Stimulated activated CD4-positive, alpha-beta T cell treated with anti-CD3 and anti-CD28 coated beads, Interleukin-15, amount 100 ng/mL, for 1 hour (primary cell): ENCODE measurements at places on chromosomes 2 and 18.

- no peak for DNase-seq
Measured at GRCh38 chr2:233817995-233818638, 36.2 kb downstream of the HJURP start.

DNA sequence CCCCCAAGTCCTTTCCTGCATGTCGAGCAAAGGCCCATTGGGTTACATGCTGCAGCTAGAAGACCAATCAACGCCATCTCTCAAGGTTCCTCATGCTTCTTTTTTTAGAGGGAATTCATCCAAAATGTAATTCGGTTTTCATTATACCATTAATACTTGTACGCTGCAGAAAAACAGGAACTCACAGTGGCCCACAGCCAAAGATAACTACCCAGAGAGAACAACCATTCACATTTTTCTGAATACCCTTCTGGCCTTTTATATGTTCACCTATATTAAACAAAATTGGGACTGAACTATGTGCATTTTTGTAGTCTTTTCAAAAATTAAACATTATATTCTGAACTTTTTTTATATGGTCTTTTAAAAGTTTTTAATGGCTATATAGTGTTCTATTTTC, 25.8 kb downstream of the FARP2 start:
- no peak for DNase-seq

GRCh38 chr18:45326505-45326904, 288.8 kb upstream of the SLC14A2 start:
- DNase-seq, result no peak

DNA sequence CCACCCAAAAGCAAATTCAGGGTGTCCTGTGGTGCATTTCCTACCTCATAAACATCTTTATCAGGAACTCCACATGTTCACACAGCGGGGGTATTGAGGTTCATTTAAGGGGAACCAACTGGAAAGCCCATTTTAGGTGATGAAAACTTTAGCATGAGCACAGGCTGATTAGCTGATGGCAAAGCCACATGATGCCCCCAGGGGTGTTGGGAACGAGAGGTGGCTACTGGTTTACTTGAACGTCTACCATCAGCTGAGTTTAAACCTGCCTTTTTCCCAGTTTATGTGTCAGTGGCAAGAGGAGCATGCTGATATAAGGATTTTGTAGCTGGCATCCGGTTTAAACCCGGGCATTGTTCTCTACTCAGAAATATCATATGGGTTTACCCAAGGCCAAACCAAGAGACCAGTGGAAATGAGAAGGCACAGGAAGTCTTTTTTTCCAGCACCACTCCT, 54.5 kb upstream of the UPP2 start:
- no peak for DNase-seq

DNA sequence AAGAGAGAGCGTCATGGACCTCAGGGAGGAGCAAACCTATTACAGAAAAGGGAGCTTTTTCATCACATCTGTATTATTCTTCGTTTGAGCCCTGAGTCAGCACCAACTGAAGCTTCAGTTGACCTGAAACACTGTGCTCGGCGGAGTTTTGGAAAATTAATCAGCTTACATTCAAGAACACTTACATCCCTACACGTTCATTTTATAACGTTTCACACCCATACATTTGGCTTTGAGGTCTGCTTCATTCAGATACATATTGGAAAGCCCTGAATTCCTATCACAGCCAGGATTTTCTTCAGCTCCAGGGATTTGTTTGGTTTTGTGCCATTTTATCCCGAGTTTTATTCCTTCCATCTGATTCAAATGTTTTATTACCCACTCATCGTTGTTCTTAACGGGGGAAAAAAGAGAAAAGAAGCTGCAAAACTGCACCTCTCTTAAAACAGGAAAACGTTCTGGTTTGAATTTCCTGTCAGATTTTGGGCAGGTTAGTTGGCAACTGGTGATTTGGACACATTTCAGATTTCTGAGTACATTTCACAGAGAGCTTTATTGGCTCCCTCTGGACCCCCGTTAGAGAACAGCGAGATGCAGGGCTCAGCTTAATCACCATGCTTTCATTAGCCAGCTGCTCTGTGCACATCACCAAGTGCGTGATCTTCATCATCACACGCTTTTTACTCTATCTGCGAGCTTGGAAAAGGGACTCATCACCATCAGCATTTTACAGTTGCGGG, 88.8 kb downstream of the CDC42EP3 start:
- no peak for DNase-seq

DNA sequence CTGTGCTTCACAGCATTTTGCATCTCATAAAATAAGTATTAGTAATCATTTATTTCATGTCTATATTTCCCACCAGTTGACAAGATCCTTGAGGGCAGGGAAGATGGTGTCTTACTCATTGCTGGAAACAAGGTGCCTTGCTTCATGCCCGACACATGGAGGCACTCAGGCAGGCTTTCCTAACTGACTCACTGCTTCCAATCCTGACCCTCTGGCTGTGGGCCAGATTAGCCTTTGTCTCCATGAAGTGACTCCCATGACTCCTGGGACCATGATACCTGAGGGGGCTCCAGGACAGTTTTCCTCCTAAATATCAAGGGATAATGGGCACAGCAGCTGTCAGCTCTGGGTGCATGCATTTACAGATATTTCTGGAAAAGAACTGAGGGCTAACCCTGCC, 275.1 kb downstream of the AGPS start:
- DNase-seq, result no peak

- DNase-seq, result no peak
Measured at GRCh38 chr18:75141166-75141565, 67.8 kb downstream of the PTGR3 start.

GRCh38 chr2:164706522-164706921, 85.2 kb upstream of the GRB14 start:
- DNase-seq, result no peak

DNA sequence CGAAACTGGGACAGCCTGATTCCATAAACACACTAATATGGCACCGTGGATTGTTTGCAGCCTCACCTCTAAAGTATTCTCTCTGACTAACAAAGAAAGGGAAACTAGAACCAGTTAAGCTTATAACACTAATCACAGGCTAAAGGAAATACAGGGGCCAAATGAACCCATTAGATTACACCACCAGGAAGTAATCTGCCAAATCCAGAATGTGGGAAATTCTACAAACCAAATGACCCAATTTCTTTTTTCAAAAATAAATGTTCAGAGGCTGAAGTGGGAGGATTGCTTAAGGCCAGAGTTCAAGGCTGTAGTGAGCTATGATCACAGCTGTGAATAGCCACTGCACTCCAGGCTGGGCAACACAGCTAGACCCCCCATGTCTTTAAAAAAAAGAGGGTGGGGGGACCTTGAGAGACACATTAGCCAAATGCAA, 1.5 kb upstream of the MPPE1 start:
- no peak for DNase-seq

- DNase-seq, result no peak
Measured at GRCh38 chr2:168565512-168565911, 109.4 kb downstream of the CERS6 start.

DNA sequence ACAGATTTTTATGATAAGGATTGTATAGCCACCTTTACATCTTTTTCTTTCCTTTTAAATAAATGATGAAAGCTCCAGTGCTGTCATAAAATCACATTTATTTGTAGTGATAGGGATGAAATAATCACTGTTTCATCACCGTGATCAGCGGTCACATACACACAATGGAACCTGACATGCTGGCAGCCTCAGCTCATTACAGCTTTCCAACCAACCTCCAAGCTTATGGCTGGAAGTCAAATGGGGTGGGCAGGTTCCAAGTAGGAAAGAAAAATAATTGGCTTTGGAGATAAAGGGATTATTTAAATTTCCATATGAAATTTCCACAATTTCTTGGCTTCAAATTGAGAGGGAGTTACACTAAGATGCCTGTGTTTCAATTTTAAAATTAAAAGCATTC, 251.3 kb downstream of the PLCL1 start:
- DNase-seq, result no peak

DNA sequence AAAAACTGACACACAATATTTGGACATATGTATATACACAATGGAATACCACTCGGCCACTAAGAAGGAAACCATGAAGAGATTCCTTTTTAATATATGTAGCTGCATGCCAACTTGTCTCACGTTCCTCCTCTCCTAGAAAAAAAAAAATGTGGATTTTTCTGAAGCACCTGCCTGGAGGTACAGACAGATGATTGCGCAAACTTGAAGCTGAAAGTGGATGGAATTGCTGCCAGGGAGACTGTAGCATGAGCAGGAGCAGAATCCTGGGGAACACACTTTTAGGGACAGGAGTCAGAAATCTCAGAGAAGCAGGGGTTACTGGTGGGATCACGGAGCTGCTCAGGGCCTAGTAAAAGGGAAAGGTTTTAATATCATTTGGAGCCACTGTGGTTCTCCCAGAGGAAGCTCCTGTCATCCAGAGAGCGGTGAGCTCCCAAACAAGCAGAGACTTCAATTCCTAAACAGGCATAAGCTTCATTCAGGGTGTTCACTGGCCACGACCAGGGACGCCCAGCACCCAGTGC, 640 bp upstream of the SPR start:
- no peak for DNase-seq

DNA sequence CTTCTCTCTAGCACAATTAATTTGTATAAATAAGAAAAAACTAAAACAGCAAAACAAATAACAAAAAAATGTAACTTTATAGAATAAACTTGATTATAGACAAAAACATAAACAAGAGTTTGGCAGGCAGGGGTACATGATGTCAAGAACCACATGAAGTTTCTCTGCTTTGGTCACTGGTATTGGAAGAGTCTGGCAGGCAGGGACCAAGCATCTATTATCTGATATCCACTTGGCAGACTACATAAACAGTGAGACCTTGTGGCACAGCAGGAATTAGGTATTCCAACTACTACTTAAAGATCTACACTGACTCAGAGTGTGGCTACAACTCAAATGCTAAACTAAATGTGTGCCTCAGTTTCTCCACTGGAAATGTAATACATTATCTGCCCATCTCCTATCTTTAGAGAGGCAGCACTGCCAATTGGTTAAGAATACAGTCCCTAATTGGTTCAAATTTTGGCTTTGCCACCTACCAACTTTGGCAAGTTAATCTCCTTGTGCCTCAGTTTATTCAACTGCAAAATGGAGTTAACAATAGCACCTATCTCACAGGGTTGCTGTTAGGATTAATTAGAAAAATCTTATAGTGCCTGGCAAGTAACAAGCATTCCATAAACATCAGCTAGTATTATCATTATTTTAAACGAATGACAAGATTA, 2.7 kb downstream of the MAP4K3 start:
- DNase-seq, result no peak

DNA sequence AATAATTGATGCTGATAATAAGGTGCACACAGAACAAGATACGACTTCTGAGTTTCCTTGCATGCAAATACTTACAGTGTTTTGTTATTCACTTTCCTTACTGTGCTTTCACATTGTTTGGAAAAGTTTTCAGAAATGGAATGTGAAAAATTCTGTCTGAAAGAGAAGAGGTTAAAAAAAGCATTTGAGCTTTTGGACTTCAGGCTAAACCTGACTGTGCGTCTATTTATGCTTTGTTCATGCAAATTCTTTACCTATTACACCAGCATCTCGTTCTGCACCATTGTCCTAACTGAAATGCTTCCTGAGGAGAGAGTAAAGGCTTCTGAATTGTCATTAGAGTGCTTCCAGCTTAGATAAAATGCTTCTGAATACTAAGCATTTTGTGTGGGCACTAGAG, 61.4 kb downstream of the LHCGR start:
- DNase-seq, result no peak

- no peak for DNase-seq
Measured at GRCh38 chr2:230209422-230210051, 10.2 kb downstream of the SP110 start.
